ENCODE measurements at places on chromosomes 11 and 22.

- no peak for DNase-seq
Measured at GRCh38 chr11:1498262-1498661, 11.7 kb upstream of the MOB2 start.

GRCh38 chr11:133509924-133510697, 22.2 kb downstream of the OPCML start:
- DNase-seq = no peak

- peak; percentile 82 for DNase-seq
Measured at GRCh38 chr11:65500387-65501185, 1.7 kb downstream of the MALAT1 start.

GRCh38 chr22:39773976-39774539, 119.5 kb downstream of the ENTHD1 start:
- no peak for DNase-seq

DNA sequence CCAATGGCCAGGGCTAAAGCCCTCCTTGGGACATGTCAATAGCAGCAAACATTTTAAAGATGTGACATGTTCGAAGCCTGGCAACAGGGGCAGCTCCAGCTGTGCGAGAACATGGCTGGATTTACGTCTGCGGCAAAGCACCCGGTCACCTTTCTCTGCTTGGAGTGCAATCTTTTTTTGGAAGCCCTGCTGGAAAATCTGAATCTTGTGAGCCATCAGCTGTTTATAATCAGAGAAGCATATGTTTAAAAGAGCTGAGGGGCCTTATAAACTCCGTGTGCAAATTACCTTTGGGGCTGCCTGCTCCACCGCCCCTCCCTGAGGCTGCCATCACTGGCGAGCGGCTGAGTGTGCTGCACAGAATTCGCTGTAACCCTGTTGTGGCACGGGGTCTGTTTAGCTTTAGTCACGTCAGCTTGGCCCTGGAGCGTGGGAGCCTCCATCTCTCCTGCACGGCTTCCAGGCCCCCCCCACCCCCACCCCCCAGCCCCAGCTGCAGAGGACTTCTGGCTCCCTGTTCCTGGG, 9.0 kb upstream of the KCNQ1OT1 start:
- DNase-seq = peak; percentile 96

DNA sequence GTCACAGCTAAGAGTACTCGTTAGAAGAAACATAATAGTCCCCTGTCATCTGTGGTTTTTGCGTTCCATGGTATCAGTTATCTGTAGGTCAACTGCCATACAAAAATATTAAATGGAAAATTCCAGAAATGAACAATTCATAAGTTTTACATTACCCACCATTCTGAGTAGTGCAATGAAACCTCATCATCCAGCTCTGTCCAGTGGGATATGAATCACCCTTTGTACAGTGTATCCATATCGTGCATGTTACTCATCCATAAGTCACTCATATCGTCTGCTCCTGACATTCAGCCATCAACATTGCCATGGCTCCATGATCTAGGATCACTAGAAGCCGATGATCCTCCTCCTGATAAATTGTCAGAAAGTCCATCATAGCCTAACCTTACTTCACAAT, 174.9 kb upstream of the C11orf87 start:
- no peak for DNase-seq

GRCh38 chr11:46237248-46238077, 40.0 kb upstream of the CREB3L1 start:
- DNase-seq = peak; percentile 58

GRCh38 chr22:49453771-49454170, 373.9 kb downstream of the BRD1 start:
- DNase-seq = no peak

- DNase-seq = no peak
Measured at GRCh38 chr11:68966894-68967780, 13.6 kb downstream of the MRGPRD start.

DNA sequence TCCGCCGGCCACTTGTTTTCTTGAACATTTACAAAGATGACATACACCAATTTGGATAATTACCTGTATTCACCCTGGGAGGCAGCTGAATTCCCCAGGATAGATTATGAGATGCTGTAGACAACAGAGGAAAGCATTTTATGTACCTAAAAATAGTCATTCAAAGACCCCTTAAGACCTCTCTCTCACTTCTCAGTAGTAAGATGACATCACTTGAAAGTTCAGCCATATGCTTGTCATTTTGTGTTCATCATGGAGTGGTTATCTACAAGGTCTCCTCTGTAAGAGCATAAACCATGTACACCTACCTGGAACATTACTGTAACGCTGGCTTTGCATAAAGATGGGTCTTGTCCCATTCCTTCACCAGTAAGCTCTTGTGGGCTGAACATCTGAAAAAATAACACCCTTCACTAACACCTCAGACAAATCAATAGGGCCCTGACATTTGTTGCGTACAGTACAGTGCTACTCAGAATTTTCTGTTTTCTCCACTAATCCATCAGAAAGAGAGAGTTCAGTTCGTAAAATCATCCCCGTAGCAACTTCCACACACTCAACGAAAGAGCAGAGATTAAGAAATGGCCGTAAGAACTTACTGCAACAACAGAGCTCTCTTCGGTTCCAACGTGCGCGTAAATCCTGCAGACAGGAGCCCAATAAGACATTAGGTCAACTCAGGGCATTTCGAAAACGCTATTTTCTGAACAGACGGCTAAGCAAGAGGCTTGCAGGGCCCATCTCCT, 15.6 kb upstream of the WDR74 start:
- no peak for DNase-seq
